ENCODE measurements at places on chromosomes 16 and 17. TPM values are rescaled to one million over a fixed set of nuclear protein-coding genes. Genes with fewer than 3 reads are reported as not detected.

- DNase-seq, result no peak
Observed at GRCh38 chr16:4910828-4911227, 26.1 kb downstream of the PPL start.

DNA sequence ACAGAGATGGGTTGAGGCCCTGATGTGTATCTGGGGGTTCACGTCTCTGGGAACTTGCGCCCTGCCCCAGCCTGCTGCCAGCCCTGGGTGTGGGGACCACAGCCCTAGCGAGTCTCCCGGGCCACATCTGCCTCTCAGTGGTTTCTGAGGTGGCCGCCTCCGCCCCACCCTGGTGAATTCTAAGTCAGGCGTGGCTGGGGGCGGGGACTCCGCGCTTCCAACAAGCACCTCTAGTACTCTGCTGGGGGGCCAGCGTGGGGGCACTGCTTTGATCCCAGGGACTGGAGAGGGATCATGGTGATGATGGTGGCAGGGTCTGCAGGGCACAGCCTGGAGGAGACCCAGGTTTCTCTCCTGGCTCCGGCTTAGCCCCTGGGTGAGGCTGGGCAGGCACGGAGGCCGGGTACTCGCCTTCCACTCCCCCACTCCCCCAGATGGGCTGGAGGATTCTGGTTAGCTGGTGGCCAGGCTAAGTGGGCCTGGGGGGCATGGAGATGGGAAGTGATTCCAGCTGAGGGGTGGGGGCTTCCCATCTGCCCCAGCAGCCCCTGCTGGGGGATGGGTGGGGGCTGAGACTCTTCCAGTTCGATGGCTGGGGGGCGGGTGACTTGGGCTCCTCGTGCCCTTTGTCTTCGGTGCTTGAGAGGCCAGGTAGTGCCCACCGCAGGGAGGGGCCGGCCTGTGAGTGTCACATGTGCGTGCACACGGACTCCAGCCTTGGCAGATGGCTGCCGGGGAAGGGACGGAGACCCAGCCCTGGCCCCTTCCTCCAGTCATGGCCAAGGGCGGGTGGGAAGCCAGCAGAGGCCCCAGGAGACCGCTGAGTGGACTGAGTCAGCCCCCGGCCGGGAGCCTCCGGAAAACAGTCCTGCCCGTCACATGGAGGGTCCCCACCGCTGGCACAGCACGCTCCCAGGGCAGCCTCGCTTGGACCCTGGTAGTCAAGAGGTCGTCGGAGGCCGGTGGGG, 3.9 kb downstream of the GLIS2 start:
- DNase-seq, result peak; percentile 46

- DNase-seq, result no peak
Observed at GRCh38 chr16:1768767-1769401, 2.5 kb downstream of the NME3 start.

DNA sequence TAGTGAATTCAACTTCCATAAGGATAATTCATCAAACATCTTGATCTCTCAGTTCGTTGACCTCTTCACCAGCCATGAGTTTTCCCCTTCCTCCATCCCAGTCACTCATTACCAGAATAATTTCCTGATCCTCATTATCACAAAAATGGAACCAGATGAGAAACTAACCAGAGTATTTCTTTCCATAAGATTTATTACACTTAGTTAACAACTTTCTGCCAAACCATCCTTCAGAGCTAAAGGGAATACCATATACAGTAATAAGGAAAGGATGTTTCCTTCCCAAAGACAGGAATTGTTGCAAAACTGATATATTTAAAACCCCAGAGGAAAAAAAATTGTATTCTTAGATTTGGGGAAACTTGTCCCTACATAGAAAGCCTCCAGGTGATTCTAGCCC, 8.6 kb downstream of the KRTAP29-1 start:
- DNase-seq, result no peak

- peak; percentile 64 for DNase-seq
Observed at GRCh38 chr17:58083491-58084316, 485 bp downstream of the DYNLL2 start.

- no peak for DNase-seq
Observed at GRCh38 chr16:74019612-74020011, 277.0 kb upstream of the PSMD7 start.

- no peak for DNase-seq
Observed at GRCh38 chr16:89473136-89473712, 17.1 kb downstream of the ANKRD11 start.

DNA sequence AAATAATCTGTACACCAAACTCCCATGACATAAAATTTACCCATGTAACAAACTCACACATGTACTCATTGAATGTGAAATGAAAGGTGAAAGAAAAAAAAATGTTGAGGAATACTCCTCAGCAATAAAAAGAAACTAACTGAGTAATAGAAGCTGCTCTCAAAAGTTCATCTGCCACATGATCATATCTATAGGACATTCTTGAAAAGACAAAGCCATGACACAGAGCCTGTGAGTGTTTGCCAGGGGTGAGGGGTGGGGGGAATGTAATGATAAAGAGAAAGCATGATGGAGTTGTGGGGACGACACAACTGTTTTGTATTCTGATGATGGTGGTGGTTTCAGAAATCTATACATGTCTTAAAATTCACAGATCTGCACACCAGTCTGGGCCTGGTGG, 52.2 kb upstream of the TMC5 start:
- DNase-seq, result no peak

- DNase-seq, result no peak
Observed at GRCh38 chr16:74770831-74771526, 3.6 kb downstream of the FA2H start.

DNA sequence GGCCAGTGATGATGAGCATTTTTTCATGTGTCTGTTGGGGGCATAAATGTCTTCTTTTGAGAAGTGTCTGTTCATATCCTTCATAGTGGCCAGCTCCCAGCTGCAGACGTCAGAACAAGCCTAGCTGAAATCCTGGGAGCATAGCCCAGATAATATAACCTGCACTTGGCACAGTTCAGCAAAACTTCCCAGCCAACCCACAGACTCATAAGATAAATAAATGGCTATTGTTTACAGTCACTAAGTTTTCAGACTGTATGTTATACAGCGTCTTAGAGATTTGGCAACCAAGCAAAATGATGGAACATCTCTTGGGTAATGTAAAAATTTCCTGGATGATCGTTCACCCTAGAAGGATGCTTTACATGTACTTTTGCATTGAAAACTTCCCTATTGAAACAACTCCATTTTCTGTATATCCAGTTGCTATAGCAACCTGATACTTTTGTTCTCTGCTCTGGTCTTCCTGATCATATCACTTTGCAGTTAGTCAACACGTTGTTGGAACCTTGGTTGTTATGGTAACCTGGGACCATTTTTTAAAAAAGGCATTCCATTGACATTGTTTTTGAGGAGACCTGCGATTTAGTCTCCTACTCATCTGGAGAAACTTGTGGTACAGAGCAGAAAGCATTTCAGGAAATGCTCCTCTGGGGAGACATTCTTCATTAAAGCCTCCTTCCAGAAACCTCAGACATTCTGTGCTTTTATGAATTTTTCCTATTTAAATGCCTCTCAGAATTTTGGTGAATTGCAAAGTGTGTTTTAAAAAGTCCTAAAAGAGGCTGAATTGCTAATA, 378.7 kb downstream of the HS3ST4 start:
- peak; percentile 63 for DNase-seq

GRCh38 chr16:75354170-75354569, 79.1 kb downstream of the CFDP1 start:
- DNase-seq, result no peak

GRCh38 chr16:19166500-19166899, 1.5 kb upstream of the SYT17 start:
- no peak for DNase-seq

- DNase-seq, result no peak
Observed at GRCh38 chr16:69190598-69190997, 3.6 kb downstream of the SNTB2 start.

- no peak for DNase-seq
Observed at GRCh38 chr17:77142689-77143088, 1.9 kb downstream of the SEC14L1 start.

DNA sequence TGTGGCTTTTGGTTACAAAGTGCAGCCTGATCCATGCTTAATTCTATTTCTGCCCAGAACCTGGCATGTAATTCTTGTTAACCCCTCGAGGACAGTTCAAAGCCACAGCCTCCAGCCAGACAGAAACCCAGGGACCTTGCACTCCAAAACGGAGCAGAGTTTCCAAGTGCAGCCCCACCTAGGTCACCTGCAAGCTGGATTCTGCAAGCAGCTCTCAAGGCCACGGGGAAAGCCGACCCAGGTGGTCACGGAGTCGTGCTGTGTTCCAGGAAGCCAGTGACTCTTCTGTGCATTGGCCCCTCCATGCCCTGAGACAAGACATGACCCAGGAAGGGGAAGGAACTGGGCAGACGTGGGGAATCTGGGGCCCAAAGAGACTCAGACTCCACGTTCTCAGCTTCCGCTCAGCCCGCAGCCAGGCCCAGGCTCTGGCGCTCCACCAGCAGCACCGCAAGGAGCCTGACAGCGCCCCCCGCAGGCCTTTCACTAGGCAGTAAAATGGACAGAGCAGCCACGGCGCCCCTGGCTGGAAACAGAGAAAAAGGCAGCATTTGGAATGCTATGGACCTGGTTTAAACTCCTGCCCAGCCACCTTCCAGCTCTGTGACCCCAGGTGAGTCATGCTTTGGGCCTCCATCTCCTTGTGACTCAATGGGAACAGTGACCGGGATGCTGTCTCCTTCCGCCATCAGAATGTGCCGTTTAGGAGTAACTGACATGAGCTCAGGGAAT, 27.3 kb upstream of the GSG1L start:
- DNase-seq, result no peak

- DNase-seq, result no peak
Observed at GRCh38 chr17:57972151-57972550, 15.9 kb downstream of the VEZF1 start.

DNA sequence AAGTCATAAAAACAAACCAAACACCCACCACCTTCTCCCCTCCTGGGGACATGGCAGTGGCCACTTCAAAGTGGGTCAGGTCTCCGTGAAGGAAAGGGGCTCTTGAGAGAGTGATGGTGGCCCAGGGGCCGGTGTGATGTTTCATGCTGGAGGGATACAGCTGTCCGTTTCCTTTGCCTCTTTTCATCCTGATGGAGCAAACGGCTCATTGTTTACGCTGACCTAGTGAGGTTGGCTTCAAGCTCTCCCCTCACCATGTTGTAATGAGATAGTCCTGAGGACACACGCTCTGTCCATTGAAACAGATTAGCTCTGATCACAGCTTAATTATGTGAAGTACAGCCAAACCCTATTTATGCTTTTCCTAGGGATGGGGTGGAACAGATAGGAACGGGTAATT, 34.2 kb downstream of the CDH13 start:
- no peak for DNase-seq

GRCh38 chr16:88785106-88785924, at the start of gene PIEZO1:
Gene PIEZO1 (minus strand): TSS chr16:88785220. CDS start chr16:88784964, 256 bp downstream.
- DNase-seq, result peak; percentile 82

DNA sequence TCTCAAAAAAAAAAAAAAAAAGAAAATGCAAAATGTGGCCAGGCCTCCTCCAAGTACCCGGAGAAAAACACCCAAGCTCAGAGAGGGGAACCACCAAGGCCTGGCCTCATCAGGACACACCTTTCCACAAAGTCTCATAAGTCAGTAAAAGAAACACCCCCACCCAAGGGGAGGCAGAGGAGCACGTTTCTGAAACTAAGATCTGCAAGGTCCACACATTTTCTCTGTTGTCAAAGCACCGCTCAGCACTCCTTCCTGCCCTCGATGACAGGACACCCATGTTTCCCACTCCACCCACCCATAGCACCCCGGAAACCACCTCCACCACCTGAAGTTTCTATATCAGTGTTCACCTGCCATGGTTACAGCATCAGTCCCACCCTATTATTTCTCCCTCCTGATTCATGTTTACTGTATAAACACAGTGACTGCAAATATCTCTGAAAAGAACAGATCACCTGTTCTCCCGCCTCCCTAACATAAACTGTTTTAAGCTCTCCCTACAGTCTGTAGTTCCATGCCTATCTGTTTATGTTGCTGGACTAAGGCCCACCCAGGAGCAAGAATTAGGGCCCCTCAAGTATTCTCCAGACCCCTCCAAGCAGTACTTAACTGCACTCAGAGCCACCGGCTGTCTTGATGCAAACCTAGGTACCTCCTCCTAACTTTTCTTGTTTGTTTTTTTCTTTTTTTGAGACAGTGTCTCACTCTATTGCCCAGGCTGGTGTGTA, 2.0 kb downstream of the CORO7 start:
- DNase-seq, result peak; percentile 48

DNA sequence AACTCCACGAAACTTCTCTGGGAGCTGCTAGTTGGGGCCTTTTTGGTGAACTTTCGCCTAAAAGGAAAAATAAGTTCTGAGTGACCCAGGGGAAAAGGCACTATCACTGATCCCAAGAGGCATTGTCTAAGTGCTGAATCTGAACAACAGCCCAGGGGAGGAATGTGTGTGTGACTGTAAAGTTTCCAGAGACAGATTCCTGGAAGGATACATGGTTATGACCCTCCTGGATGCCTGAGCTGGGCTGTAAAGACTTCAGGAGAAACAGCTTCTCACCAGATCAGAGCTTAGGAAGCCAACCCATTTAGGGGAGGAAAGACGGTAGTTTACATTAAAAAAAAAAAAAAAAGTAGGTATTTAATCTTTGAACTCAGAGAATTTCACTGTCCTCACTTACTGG, 20.2 kb downstream of the HIGD1B start:
- no peak for DNase-seq

DNA sequence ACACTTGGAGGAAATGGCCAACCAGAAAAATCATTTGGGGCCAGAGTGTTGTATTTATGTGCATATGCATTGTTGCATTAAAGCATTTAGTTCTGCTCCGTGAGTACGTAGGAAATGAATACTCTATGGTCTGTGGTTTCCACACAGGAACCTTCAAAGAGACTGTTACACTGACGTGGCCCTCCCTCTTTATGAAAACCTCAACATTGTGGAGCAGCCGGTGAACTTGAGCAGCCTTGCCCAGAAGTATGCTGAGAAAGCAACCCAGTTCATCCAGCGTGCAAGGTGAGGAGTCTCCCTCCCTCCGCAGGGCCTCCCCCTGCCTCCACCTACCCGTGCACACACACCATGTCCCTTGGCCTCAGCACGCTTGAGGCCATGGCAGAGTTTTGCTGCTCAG, 65.2 kb downstream of the ARSG start:
- DNase-seq, result no peak

The KRT25 gene
- polyA plus RNA-seq, result not detected

The KRT31 gene
- 3.1 TPM for polyA plus RNA-seq

The UMOD gene
- 0.53 TPM for polyA plus RNA-seq

The HEATR9 gene
- not detected for polyA plus RNA-seq

The KRTAP2-1 gene
- not detected for polyA plus RNA-seq

The CX3CL1 gene
- 11.5 TPM for polyA plus RNA-seq

The PKMYT1 gene
- 15.9 TPM for polyA plus RNA-seq

The ZNF624 gene
- polyA plus RNA-seq, result 0.44 TPM

The G6PC1 gene
- not detected for polyA plus RNA-seq

The PRAC1 gene
- polyA plus RNA-seq, result not detected

The ASIC2 gene
- polyA plus RNA-seq, result not detected

The CACNA1G gene
- polyA plus RNA-seq, result 0.10 TPM

The BCAR1 gene
- polyA plus RNA-seq, result 45.6 TPM

The REXO5 gene
- polyA plus RNA-seq, result 7.2 TPM

The AGRP gene
- not detected for polyA plus RNA-seq

Measured in stomach (tissue), 19 donors.